ENCODE measurements at places on chromosomes 1 and 21. TPM values are rescaled to one million over a fixed set of nuclear protein-coding genes. Genes with fewer than 3 reads are reported as not detected.
A peak's percentile ranks its signal among the peaks of the same experiment; 100 is the strongest.

- no peak for DNase-seq
- peaks cover 35% of the 10 kb centered on the region for H3K4me1 ChIP-seq
- no peak overlapping the region for H3K27ac ChIP-seq
- H3K27me3 ChIP-seq, result no peaks in the 10 kb centered on the region
- peak overlapping the region; percentile 80 for H3K4me3 ChIP-seq
- H3K36me3 ChIP-seq, result no peaks in the 10 kb centered on the region
These were observed 3.4 kb upstream of the PEX10 start for GRCh38 chr1:2415801-2416208.

DNA sequence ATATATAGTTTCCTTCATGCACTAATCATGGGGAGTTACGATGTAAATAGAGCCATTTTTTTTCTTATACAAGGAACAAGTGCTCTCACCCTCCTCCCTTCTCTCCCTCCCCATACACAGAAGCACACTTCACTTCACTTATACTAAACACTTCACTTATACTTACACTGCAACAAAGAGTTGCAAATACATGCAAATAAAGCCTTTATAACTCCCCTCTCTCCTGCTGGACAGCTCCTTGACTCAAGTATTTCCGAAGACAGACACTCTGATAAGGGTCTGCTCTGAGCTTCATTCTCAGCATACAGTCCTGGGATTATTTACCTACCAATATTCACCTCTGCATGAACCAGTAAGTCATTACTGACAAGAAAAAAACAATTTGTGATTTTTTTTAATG lies 35.6 kb upstream of the ERG start:
- no peaks in the 10 kb centered on the region for H3K4me1 ChIP-seq
- H3K36me3 ChIP-seq, result no peaks in the 10 kb centered on the region
- no peak overlapping the region for H3K4me3 ChIP-seq
- H3K27ac ChIP-seq, result no peak overlapping the region
- H3K27me3 ChIP-seq, result no peaks in the 10 kb centered on the region

DNA sequence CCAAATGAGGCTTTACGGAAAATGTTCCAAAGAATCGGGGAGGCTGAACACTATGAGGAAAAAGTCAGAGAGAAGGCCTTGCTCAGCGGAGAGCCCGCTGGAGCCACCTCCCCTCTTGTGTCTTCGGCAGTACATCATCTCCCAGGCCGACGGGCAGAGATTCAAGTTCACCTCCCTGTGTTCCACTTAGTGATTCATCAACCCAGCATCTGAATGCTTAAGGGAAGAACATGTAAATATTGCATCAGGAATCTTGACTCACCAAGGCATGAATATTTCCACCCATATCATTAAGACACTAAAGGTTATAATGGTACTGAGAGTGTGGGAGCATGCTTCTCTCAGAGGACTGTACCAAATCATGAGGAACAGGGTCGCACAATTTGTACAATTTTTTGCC lies 172.5 kb downstream of the ST6GALNAC5 start:
- H3K4me1 ChIP-seq, result no peaks in the 10 kb centered on the region
- no peaks in the 10 kb centered on the region for H3K36me3 ChIP-seq
- DNase-seq, result no peak
- H3K4me3 ChIP-seq, result no peak overlapping the region
- H3K27ac ChIP-seq, result no peak overlapping the region
- no peaks in the 10 kb centered on the region for H3K27me3 ChIP-seq

DNA sequence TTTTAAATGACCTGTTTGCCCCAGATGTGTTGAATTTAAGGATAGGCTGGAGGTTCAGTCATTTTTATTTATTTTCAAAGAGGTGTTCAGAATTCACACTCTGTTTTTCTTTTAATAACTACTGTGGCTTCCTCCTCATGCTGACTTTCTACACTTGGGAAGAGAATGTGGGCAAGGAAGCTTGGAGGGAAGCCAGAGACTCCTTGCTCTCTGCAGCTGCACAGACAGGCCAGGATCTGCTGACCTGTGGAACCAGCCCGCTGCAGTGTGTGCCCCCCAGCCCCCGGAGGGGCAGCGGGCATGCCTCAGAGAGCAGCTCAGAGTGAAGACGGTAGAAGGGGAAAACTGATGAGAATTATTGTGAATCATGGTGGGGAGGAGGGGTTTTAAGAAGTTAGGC lies 16.9 kb downstream of the MGST3 start:
- peaks cover 25% of the 10 kb centered on the region for H3K4me1 ChIP-seq
- no peaks in the 10 kb centered on the region for H3K36me3 ChIP-seq
- H3K4me3 ChIP-seq, result no peak overlapping the region
- no peaks in the 10 kb centered on the region for H3K27me3 ChIP-seq

DNA sequence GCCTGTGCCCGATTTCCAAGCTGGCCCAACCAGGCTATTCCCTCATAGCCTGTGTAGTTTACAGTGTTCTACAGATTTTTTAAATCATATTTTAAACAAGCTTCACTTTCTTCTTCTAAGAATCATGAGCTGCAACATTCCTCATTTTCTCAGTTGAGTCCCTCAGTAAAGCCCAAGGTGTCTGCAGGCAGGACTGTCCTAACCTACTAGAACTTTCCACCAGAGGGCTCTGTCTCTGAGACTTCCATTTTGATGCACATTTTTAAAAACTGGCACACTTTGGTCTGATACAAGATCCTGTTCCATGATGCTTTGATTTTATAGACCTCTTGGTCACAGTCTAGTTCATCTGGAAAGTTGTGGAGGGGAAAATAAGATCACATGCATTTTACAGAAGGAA lies 21.6 kb upstream of the SLAMF6 start:
- peak overlapping the region; percentile 81 for H3K27ac ChIP-seq
- H3K36me3 ChIP-seq, result peaks cover 7% of the 10 kb centered on the region
- no peak overlapping the region for H3K4me3 ChIP-seq
- H3K27me3 ChIP-seq, result no peaks in the 10 kb centered on the region

GRCh38 chr1:85465099-85465785 lies at the start of gene DDAH1:
Gene DDAH1 (minus strand): TSS chr1:85465159. CDS start chr1:85465045, 114 bp downstream.
- no peak for DNase-seq
- peaks cover 4% of the 10 kb centered on the region for H3K4me1 ChIP-seq
- peaks cover 5% of the 10 kb centered on the region for H3K36me3 ChIP-seq
- H3K27ac ChIP-seq, result no peak within 1 kb of the TSS
- H3K4me3 ChIP-seq, result peak within 1 kb of the TSS; percentile 72

- no peak for DNase-seq
- H3K27me3 ChIP-seq, result no peaks in the 10 kb centered on the region
- no peaks in the 10 kb centered on the region for H3K36me3 ChIP-seq
- H3K4me3 ChIP-seq, result no peak overlapping the region
These were observed 39.9 kb upstream of the PDC start for GRCh38 chr1:186500804-186501203.

DNA sequence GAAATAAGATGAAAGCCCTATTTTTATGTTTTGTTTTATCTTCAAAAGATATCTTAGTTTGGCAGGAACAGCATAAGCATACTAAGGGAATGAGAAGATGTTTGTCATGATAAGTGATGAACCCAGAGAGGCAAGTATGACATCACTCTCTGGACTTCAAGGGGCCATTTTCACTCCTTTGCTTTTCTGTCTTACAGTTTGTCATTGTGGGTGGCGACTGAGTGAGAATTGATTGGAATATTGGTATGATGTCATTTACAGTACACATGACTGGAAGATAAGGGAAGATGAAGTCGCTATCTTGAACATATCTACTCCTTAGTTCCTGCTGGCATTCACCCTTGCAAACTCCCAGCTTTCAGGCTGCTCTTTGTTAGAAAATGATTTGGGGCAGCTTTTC lies 258.1 kb upstream of the RAB4A start:
- H3K27ac ChIP-seq, result no peak overlapping the region
- no peaks in the 10 kb centered on the region for H3K4me1 ChIP-seq
- no peaks in the 10 kb centered on the region for H3K36me3 ChIP-seq
- no peak overlapping the region for H3K4me3 ChIP-seq
- H3K27me3 ChIP-seq, result peaks cover 7% of the 10 kb centered on the region

DNA sequence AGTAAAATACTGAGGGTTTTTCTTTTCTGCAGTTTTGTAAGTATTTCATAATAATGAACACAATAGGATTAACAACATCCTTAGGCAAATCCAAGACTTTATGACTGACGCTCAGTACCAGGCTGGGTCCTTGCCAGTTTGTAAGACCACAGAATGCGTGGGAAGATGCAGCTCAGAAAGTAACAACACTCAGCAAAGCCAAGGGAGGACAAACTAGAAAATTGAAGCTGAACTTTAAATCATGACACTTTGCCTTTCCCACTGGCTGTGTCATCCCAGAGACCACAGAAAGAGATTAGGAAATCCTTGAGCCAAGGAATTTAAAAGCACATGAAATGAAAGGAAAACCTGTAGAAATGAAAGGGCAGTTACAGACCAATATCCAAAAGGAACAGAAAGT lies 426.3 kb upstream of the CHRM3 start:
- no peaks in the 10 kb centered on the region for H3K27me3 ChIP-seq
- no peak overlapping the region for H3K4me3 ChIP-seq
- no peaks in the 10 kb centered on the region for H3K4me1 ChIP-seq
- no peak overlapping the region for H3K27ac ChIP-seq
- H3K36me3 ChIP-seq, result no peaks in the 10 kb centered on the region

DNA sequence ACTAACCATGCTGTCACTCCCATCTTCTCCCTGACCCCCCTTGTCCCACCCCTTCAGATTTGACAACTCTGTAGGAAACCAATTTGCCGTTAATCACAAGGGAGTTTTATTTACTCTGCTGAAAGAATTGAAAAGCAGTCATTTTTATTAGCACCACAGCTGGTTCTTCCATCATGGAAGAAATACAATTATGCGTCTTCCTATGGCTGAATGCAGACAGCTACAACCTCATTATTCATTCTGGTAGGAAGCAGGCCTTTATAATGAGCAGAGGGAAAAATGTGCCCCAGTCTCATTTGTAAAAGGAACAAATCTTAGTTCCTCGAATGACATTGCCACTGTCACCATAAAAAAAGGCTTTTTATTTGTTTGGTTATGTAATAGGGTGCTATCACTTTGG lies 35.2 kb downstream of the JUN start:
- H3K36me3 ChIP-seq, result no peaks in the 10 kb centered on the region
- no peak overlapping the region for H3K4me3 ChIP-seq
- H3K4me1 ChIP-seq, result no peaks in the 10 kb centered on the region
- H3K27me3 ChIP-seq, result peaks cover 33% of the 10 kb centered on the region
- DNase-seq, result no peak

GRCh38 chr1:119929643-119930315 lies 33.5 kb upstream of the ADAM30 start:
- no peak for DNase-seq
- no peak overlapping the region for H3K27ac ChIP-seq
- no peaks in the 10 kb centered on the region for H3K4me1 ChIP-seq
- peaks cover 30% of the 10 kb centered on the region for H3K36me3 ChIP-seq
- no peak overlapping the region for H3K4me3 ChIP-seq

- H3K4me3 ChIP-seq, result no peak overlapping the region
- no peak for DNase-seq
- H3K27me3 ChIP-seq, result no peaks in the 10 kb centered on the region
- no peaks in the 10 kb centered on the region for H3K36me3 ChIP-seq
- peaks cover 25% of the 10 kb centered on the region for H3K4me1 ChIP-seq
- H3K27ac ChIP-seq, result no peak overlapping the region
These were observed 956 bp upstream of the SCAF4 start for GRCh38 chr21:31732597-31733550.

DNA sequence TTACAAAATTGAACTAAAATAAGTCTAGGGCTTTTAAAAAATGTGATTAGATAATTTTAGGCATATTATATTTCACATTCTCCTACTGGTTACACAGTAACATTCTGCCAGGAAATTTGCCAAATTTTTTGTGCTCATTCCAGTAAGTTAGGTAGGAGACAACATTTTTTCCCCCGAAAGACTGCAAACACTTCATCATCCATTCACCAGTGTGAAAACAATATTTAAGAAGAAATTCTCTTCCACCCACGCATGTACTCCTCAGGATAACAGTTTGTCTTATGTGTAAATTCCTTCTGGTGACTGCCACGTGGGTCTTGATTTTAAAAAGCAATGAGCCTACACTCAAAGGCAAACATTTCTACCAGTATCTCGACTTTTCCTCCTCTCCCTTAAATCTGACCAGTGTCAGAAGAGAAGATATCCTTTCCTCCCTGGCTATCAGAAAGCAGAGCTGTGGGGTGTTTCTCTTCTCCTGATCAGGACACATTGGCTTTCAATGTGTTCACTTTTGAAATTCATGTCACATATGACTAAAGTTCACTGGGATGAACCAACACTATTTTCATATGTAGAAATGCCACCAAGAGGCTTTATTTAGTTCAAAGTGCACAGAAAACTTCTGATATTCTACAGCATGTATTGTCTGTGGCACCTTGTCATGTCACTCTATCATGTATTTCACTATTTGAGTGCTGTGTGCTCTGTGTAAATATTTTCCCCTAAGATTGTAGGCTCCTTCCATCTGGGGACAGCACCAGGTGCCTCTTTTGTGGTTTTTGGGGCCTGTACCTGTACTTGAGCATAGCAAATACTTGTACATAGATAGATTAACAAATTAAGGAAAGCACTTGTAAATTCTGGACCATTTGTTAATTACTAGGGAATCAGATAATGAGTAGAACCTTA lies 38.6 kb downstream of the LHX9 start:
- H3K36me3 ChIP-seq, result no peaks in the 10 kb centered on the region
- H3K27ac ChIP-seq, result no peak overlapping the region
- peaks cover 20% of the 10 kb centered on the region for H3K27me3 ChIP-seq

GRCh38 chr21:35540950-35541638 lies 492.0 kb upstream of the RUNX1 start:
- peaks cover 3% of the 10 kb centered on the region for H3K27me3 ChIP-seq
- DNase-seq, result no peak
- peaks cover 1% of the 10 kb centered on the region for H3K36me3 ChIP-seq
- H3K4me3 ChIP-seq, result no peak overlapping the region
- no peaks in the 10 kb centered on the region for H3K4me1 ChIP-seq

- H3K27me3 ChIP-seq, result peaks cover 41% of the 10 kb centered on the region
- H3K27ac ChIP-seq, result no peak overlapping the region
- H3K4me1 ChIP-seq, result no peaks in the 10 kb centered on the region
- no peak overlapping the region for H3K4me3 ChIP-seq
- H3K36me3 ChIP-seq, result no peaks in the 10 kb centered on the region
These were observed 30.3 kb upstream of the TRABD2B start for GRCh38 chr1:48027533-48027835.

DNA sequence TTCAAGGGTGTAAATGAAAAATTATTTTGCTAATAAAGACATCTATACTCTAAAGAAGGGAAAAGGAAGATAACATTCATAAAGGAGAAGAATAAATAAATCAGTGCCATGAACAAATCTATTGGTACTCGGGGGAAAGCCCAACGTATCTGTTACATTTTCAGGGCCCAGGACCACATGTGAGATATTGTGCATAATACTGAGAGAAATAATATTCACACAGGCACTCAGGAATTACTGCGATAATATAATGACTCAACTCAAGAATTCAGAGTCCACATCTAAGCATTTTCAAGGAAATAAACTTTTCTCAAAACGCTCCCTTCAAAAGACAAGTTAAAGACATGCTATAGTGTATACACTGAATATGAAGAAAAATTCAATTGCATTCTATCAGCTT lies 108.8 kb downstream of the SMYD2 start:
- DNase-seq, result no peak
- no peaks in the 10 kb centered on the region for H3K4me1 ChIP-seq

The S100A7 gene
- not detected for polyA plus RNA-seq

The CATSPERE gene
- polyA plus RNA-seq, result 1.0 TPM

The PKP1 gene
- polyA plus RNA-seq, result not detected

The SLAMF1 gene
- 32.9 TPM for polyA plus RNA-seq
